ENCODE measurements at places on chromosomes 13 and 19. TPM values are rescaled to one million over a fixed set of nuclear protein-coding genes. Genes with fewer than 3 reads are reported as not detected.

GRCh38 chr19:44163789-44164188 lies 1.1 kb upstream of the ZNF226 start:
- peaks cover 8% of the 10 kb centered on the region for H3K36me3 ChIP-seq
- H3K27ac ChIP-seq = no peak overlapping the region
- no peaks in the 10 kb centered on the region for H3K27me3 ChIP-seq
- peaks cover 14% of the 10 kb centered on the region for H3K4me1 ChIP-seq

DNA sequence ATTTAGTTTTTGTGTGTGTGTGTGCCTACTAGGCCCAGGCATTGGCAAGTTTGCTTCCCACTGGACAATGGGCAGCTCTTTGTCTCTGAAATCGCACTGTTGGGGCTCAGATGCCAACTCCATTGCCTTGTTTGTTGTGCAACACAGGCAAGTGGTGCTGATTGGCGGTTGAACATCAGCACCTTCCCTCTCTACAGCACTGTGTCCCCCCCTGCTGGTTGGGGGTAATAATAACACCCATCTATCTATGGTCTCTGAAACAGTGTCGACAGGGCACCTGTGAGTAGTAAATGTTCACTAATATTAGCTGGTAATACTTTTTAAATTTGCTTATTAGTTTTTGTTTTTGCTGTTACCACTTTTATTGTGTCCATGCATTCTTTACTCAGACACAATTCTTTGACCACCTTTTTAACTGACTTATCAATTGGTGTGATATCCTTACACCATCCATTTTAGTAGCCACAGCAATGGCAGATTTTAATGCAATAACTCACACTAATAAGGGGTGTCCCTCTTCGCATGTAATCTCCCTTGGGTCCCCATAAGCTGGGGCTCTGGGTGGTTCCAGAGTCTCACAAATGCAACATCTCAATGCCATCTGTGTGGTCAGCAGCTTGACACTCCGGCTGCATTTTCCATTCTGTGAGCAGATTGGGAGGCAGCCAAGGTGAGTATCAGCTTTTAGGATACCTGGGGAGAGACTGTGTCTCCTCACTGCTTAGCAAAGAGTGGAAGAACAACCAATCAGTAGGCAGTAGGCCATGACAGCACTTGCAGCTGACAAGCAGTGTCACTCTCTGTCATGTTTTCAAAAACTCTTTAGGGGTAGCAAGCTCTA lies 47.7 kb upstream of the UQCRFS1 start:
- DNase-seq = no peak
- H3K27me3 ChIP-seq = peaks cover 8% of the 10 kb centered on the region
- H3K36me3 ChIP-seq = no peaks in the 10 kb centered on the region
- no peak overlapping the region for H3K27ac ChIP-seq

CGB8 gene
- total RNA-seq = not detected

FGF21 gene
- total RNA-seq = not detected

GRCh38 chr13:97567510-97568243 lies 133.7 kb downstream of the RAP2A start:
- H3K27me3 ChIP-seq = no peaks in the 10 kb centered on the region
- peaks cover 18% of the 10 kb centered on the region for H3K4me1 ChIP-seq
- no peaks in the 10 kb centered on the region for H3K36me3 ChIP-seq
- H3K27ac ChIP-seq = no peak overlapping the region
- H3K4me3 ChIP-seq = no peak overlapping the region

DNA sequence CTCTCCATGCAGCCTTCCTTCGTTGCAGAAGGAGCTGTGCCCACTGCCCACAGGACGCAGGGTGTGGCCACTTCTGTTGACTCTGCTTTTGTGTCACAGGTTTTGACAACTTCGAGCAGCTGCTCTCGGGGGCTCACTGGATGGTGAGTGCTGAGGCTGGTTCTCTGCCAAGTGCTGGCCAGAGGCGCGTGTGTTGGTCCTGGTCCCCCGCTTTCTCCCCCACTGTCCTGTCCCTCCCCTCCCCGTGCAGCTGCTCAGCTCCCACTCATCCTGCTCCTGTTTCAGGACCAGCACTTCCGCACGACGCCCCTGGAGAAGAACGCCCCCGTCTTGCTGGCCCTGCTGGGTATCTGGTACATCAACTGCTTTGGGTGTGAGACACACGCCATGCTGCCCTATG lies 10.6 kb upstream of the PDCD2L start:
- no peaks in the 10 kb centered on the region for H3K27me3 ChIP-seq
- H3K4me3 ChIP-seq = no peak overlapping the region
- no peaks in the 10 kb centered on the region for H3K4me1 ChIP-seq
- DNase-seq = no peak
- H3K27ac ChIP-seq = no peak overlapping the region
- H3K36me3 ChIP-seq = peaks cover 94% of the 10 kb centered on the region

C19orf81 gene
- total RNA-seq = 5.2 TPM

DNA sequence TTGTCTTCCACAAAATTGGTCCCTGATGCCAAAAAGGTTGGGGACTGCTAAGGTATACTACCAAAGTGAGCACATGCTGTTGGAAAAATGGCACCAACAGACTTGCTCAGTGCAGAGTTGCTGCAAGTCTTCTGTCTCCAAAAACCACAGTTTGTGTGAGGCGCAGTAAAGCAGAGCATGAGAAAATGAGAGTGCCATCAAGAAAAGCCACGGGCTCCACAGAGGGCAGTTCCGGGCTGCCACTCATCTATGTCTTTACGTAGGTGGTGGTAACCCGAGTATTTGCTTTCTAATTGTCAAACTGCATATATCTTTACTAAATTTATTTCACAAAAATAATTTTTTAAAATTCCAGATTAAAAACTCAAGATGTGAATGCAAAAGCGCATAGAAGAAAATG lies 123.8 kb downstream of the RNF17 start:
- H3K4me1 ChIP-seq = no peaks in the 10 kb centered on the region
- peaks cover 39% of the 10 kb centered on the region for H3K36me3 ChIP-seq
- no peak overlapping the region for H3K27ac ChIP-seq

GRCh38 chr19:56405062-56405461 lies 930 bp downstream of the ZNF583 start:
- peaks cover 30% of the 10 kb centered on the region for H3K36me3 ChIP-seq
- H3K27me3 ChIP-seq = no peaks in the 10 kb centered on the region
- H3K27ac ChIP-seq = no peak overlapping the region
- DNase-seq = no peak
- peaks cover 15% of the 10 kb centered on the region for H3K4me1 ChIP-seq
- peak overlapping the region; percentile 84 for H3K4me3 ChIP-seq

DNA sequence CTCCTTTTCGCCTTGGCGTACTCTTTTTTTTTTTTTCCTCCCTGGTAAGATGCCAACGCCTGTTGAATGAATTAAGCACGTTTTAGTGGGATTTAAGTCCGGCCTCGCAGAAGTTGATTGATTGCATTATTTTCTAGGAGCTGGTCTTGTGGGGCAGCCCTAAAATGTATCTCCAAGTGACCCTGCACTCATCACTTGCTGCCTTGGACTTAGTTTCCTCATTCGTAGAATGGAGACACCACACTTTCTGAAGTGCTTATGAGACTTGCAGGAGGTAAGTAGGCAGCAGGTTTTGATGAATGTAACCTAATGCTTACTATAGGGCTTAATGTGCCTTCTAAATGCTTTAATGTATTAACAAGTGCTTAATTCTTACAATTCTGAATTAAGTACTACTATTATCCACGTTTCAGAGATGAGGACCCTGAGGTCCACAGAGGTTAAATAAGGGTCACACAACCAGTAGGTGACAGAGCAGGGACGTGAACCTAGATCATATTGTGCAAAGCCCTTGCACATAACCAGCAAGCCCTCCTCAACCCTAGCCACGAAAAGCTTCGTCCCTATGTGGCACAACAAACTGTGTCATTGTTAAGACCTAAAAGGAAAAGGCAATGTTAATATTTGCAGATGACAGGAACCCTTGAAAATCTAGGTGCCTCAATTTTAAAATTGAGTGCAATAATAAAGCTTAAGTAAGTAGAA lies 514 bp upstream of the ARGLU1 start:
- no peaks in the 10 kb centered on the region for H3K36me3 ChIP-seq
- H3K27ac ChIP-seq = peak overlapping the region; percentile 97
- peaks cover 46% of the 10 kb centered on the region for H3K4me1 ChIP-seq
- DNase-seq = no peak
- peak overlapping the region; percentile 90 for H3K4me3 ChIP-seq

IL12RB1 gene
- 14.6 TPM for total RNA-seq

- no peaks in the 10 kb centered on the region for H3K4me1 ChIP-seq
- no peaks in the 10 kb centered on the region for H3K36me3 ChIP-seq
- no peaks in the 10 kb centered on the region for H3K27me3 ChIP-seq
- no peak for DNase-seq
- H3K4me3 ChIP-seq = no peak overlapping the region
Observed at GRCh38 chr13:24392972-24393371, 83.6 kb downstream of the C1QTNF9 start.

DNA sequence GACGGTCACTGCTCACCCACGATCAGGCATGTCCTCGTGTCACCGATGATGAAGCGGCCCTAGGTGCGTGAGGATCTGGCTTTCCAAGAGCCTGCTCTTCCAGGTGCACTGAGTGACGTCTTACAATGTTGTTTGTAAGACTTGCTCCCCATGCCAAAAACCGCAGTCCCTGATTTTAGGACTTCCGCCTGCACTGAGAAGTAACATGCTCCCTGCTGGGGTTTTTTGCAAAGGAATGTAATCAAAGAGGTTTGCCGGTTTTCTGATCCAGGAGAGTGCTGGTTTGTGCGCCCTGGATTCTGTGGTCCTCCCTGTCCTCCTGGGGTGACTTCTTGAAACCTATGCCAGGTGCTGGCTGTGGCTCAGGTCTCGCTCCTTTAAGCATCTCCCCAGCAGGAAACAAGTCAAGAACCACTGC lies 38.8 kb downstream of the MYO9B start:
- no peak overlapping the region for H3K4me3 ChIP-seq
- peaks cover 31% of the 10 kb centered on the region for H3K36me3 ChIP-seq
- DNase-seq = no peak
- peaks cover 50% of the 10 kb centered on the region for H3K4me1 ChIP-seq
- no peaks in the 10 kb centered on the region for H3K27me3 ChIP-seq

DNA sequence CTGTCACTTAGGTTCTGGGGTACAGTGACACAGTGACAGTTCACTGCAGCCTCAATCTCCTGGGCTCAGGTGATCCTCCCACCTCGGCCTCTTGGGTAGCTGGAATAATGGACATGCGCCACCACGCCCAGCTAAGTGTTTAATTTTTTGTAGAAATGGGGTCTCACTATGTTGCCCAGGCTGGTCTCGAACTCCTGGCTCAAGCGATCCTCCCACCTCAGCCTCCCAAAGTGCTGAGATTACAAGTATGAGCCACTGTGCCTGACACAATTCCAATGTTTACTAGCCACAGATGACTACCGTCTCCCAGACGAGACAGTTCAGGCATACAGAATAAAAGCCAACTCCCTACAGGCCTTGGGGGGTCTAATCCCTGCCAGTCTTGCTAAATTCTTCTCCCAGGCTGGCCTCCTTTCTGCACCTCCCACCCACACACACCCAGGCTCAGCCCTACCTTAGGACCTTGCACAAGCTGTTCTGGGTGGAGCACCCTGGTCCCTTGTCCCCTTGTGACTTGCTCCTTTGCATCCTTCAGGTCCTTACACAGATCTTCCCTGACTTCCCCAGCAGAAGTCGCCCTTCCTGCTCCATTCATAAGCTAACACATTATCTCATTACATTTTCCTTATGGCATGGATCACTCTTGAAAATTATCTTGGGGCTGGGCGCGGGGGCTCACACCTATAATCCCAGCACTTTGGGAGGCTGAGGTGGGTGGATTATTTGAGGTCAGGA lies 106.4 kb downstream of the INSR start:
- H3K27me3 ChIP-seq = no peaks in the 10 kb centered on the region
- DNase-seq = no peak
- H3K4me1 ChIP-seq = peaks cover 28% of the 10 kb centered on the region
- H3K36me3 ChIP-seq = no peaks in the 10 kb centered on the region

IL4I1 gene
- 1.6 TPM for total RNA-seq

- no peak for DNase-seq
- H3K36me3 ChIP-seq = no peaks in the 10 kb centered on the region
- H3K4me3 ChIP-seq = no peak overlapping the region
- no peak overlapping the region for H3K27ac ChIP-seq
Observed at GRCh38 chr13:74074723-74075122, 59.5 kb downstream of the KLF12 start.

- H3K4me3 ChIP-seq = no peak overlapping the region
- peaks cover 4% of the 10 kb centered on the region for H3K4me1 ChIP-seq
Observed at GRCh38 chr13:71874458-71874857, 7.5 kb upstream of the DACH1 start.

- DNase-seq = peak; percentile 83
- H3K27me3 ChIP-seq = no peaks in the 10 kb centered on the region
- peaks cover 24% of the 10 kb centered on the region for H3K4me1 ChIP-seq
- H3K36me3 ChIP-seq = no peaks in the 10 kb centered on the region
- H3K4me3 ChIP-seq = peak overlapping the region; percentile 75
Observed at GRCh38 chr19:14081797-14082674, 3.5 kb downstream of the C19orf67 start.

DNA sequence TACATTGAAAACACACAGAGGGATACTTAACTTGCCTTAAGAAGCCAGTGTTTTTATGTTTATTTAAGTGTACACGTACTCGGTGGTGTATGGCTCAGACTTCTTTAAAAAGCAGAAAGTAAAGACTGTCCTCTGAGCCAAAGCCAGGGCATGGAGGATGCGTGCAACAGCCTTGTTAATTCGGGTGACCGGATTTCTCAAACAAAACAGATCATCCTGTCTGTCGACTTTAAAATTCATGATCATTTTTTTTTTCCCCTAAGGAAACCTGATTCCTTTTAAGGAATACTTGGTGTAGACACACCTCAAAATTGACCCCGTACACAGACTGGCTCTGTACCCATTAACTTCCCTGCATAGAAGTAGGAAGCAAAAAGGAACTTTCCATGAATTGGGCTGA lies 124.7 kb upstream of the RNF113B start:
- H3K27me3 ChIP-seq = no peaks in the 10 kb centered on the region
- H3K4me3 ChIP-seq = no peak overlapping the region
- H3K27ac ChIP-seq = peak overlapping the region; percentile 61
- H3K36me3 ChIP-seq = no peaks in the 10 kb centered on the region
- DNase-seq = no peak

GRCh38 chr19:42313096-42313839 lies at the start of gene TMEM145:
Gene TMEM145 (plus strand): TSS chr19:42313309. CDS start chr19:42313377, 68 bp downstream.
- DNase-seq = no peak
- H3K36me3 ChIP-seq = no peaks in the 10 kb centered on the region
- H3K27me3 ChIP-seq = peaks cover 37% of the 10 kb centered on the region
- no peak within 1 kb of the TSS for H3K27ac ChIP-seq
- peak within 1 kb of the TSS; percentile 51 for H3K4me3 ChIP-seq

TLE6 gene
- total RNA-seq = 4.2 TPM

GRCh38 chr13:30882026-30882850 lies 23.8 kb upstream of the MEDAG start:
- no peaks in the 10 kb centered on the region for H3K27me3 ChIP-seq
- H3K4me1 ChIP-seq = peaks cover 13% of the 10 kb centered on the region
- H3K4me3 ChIP-seq = no peak overlapping the region
- no peak overlapping the region for H3K27ac ChIP-seq

SYNGR4 gene
- not detected for total RNA-seq

- no peak overlapping the region for H3K4me3 ChIP-seq
- H3K4me1 ChIP-seq = no peaks in the 10 kb centered on the region
- H3K36me3 ChIP-seq = no peaks in the 10 kb centered on the region
- no peaks in the 10 kb centered on the region for H3K27me3 ChIP-seq
Observed at GRCh38 chr13:111322916-111323331, 2.5 kb downstream of the TEX29 start.

FGF14 gene
- total RNA-seq = 5.0 TPM

SLC46A3 gene
- 22.7 TPM for total RNA-seq

DNA sequence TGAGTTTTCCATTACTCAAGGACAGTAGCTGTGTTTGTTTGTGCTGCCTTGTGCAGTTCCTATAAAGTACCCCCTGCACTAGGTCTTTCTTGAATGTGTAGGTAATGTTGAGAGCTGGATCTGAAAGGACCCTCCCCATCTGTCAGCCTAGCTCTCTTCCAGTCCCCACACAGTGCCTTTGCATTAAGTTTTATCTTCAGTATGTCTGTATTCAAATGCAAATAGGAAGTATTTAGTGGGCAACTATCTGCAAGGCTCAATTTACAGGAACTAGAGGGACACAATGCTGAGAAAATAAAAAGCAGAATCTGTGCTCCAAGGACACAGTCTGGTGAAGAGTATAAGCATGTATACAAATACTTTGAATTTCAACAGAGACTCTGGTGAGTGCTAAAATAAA lies 558.5 kb downstream of the RFC3 start:
- no peak overlapping the region for H3K4me3 ChIP-seq
- no peaks in the 10 kb centered on the region for H3K36me3 ChIP-seq

Measured in lower lobe of right lung (tissue), 2 donors.